T-helper 2 cell (primary cell): ENCODE measurements at places on chromosomes 4 and X.

DNA sequence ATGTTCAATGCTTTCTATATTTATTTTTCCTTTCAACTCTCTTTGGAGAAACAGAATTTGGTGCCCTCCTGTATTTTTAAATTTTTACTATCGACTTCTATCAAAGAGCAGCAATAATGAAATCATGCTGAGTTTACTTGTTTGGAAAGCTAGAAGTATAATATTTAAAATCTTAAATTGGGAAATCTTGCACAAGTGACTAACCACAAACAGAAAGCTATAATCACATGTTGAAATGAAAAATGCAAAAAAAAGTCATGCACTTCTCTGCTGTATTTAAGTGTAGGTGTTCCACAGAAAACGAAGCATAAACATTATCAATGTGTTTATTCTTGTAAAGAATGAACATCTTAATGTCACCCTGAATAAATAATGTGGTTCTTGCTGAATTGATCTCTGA is 306.1 kb downstream of the PCDH18 start:
- no peak for DNase-seq

GRCh38 chr4:156790866-156791265 is 180.7 kb downstream of the PDGFC start:
- DNase-seq: no peak

DNA sequence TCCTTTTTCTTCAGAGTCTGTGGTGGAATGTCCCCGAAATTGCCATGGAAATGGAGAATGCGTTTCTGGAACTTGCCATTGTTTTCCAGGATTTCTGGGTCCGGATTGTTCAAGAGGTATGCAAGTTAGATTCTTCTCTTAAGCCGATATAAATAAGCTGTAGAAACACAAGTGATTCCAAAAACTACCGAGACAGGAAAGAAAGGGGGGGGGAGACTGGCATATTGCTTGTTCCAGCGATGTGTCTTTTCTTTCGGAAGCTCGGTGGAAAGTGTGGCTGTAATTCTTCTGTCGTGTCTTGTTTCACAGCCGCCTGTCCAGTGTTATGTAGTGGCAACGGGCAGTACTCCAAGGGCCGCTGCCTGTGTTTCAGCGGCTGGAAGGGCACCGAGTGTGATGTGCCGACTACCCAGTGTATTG is 236.9 kb downstream of the DCTD start:
- no peak for DNase-seq

DNA sequence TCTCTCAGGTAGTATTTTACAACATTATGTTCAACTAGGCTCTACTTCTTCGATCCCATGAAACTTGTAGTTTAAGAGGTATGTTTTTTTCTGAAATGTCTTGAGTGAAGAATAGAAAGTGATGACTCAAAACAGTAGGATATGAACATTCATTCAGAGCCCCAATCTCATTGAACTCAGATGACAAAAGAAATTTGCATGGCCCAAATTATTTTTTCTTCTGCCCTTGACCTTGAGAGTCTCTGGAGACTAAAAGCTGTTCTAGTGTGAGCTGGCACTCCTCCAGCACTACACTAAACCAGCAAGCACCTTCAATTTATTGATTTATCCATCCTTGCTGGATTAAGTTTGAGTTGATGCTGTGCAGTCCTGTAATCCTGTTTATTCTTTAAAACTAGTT is 4.0 kb downstream of the DCLK2 start:
- DNase-seq: peak; percentile 58

DNA sequence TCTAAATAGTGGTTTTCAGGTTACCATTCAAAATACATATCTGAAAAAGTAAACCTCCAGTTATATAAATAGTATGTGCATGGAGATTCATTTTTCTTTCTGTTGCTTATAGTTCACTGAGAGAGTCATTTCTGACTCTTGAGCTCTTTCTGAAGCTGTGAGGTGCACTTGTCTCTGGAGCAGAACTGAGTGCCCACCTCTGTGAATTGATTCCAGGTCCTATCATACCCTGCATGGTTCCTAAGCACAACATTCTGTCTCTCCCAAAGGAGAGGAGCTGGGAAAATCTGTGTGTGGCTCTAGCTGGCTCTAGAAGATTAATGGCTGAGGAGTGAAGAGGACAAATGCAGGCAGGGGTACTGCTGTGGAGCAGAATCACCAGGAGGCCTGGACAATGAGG is 161.6 kb upstream of the HCCS start:
- DNase-seq: no peak

GRCh38 chrX:16205840-16206239 is 38.6 kb downstream of the MAGEB17 start:
- DNase-seq: no peak

DNA sequence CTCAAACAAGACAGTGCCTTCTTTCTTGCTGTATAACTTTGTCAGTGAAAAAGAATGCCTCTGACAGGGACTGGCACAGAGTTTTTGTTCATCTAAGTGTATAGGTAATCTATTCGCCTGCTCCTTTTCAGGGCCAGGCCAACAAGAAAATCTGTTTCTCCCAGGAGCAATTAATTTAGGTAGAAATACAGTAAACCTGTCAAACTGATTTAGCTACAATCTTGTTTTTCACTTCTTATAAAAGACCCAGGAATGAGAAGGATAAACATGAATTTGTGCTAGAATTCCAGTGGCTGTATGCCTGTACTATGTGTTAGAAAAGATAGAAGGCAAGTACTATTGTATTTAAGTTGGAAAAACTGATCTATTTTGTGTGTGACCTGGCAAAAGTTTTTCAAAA is 6.1 kb downstream of the TMA16 start:
- no peak for DNase-seq

DNA sequence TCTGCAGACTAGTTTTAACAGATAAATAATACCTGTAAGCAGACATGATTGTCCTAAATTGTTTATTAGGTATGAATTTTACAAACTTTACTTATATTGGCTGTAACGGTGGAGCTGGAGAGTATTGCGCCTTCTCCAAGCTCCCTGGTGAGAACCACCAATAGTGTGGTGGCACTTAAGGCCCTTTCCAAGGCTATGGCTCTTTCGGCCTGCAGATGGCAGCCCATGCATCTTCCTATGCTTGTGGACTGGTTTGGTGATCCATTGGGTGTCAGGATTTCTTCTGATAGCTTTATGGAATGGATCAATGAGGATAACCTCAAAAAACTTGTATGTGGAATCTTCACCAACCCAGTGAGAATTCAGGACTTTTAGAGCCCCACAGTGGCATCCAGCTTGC is 7.8 kb downstream of the LARP1B start:
- no peak for DNase-seq

DNA sequence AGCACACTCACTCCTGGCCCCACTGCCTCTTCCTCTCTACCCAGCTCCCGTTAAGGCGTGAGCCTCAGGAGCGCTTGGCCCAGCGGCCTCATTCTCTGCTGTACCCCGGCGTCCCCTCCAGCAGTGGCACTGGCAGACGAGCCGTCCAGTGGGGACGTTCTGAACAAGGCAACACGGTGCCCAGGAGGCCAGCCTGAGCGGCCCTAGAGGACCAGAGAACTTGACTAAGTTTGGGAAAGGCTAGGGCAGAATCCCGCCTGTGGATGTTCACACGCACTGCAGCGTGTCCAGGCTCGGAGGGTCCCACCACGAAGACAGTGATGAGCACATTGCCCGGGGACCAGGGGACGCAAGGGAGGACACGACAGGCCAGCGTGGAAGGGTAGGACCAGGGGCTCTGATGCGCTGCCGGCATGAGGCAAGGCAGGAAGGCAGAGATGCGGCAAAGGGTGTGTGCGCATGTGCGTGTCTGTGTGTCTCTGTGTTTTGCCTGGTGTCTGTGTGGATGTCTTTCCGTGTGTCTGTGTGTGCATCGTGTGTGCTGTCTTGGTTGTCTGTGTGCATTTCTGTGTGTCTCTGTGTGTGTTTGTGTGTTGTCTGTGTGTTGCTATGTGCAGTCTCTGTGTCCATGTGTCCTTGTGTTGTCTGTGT is 89.4 kb downstream of the ABLIM2 start:
- DNase-seq: no peak
